ENCODE measurements at places on chromosomes 2 and 18.

DNA sequence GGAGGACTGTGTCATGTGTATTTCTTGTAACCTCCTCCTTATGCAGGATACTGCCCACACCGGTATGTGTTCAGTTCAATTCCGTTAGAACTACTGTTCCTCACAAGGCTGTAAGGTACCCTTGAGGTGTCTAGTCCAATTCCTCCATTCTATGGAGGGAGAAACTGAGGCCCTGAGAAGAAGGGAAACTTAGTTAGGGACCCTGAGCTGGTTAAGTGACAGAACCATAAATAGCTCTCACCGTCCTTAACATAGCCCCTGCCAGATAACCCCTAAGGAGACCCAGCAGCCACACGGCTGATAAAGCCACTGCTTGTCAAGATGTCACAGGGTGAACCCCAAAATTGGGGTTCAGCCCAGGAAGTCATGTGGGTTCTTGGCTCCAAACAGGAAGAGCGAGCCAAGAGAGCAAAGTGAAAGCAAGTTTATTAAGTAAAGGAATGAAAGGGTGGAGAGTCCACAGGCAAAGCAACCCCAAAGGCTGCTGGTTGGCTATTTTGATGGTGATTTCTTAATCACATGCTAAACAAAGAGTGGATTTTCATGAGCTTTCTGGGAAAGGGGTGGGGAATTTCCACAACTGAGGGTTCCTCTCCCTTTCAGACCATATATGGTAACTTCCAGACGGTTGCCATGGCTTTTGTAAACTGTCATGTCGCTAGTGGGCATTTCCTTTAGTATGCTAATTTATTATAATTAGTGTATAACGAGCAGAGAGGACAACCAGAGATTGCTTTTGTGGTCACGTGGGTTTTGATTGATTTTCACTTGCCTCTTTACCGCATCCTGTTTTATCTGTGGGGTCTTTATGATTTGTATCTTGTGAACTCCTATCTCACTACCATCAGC lies 83.4 kb upstream of the RTN4 start:
- no peak for DNase-seq

- DNase-seq = peak; percentile 34
Measured at GRCh38 chr2:96869822-96870625, at the start of gene SEMA4C. SEMA4C (minus strand) TSS chr2:96870080; CDS start chr2:96867886, 2,194 bp downstream.

- no peak for DNase-seq
Measured at GRCh38 chr2:75292826-75293225, 93.5 kb upstream of the TACR1 start.

- no peak for DNase-seq
Measured at GRCh38 chr2:108579623-108580022, 45.4 kb downstream of the LIMS1 start.

DNA sequence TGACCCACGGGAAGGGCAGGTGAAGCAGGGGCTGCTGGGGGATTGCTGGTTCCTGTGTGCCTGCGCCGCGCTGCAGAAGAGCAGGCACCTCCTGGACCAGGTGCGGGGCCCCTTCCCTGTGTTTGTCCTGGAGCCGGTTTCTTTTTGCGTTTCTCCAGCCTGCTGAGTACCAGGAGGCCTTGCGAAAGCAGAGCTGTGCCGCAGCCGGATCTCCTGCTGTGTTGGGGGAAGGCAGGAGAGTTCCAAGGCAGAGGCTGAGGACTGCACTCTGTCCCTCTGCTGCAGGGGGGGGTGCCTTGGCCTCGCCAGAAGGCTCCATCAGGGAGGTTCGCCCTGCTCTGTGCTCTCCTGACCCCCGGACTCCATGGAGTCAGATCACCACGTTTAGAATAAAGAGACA lies 2.8 kb downstream of the CAPN10 start:
- DNase-seq = no peak

DNA sequence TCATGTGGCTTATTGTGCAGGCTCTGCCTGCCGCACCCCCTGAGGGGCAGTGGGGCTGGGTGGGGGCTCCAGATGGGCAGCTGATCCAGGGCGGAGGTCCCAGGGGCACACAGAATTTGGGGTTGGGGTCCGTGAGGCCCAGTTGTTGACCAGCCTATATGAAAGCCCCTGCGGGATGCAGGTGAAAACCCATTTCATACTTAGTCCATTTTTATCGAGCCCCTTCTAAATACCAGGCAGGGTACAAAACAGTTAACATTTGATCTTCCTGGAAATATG lies 30.6 kb downstream of the MYO7B start:
- DNase-seq = no peak

DNA sequence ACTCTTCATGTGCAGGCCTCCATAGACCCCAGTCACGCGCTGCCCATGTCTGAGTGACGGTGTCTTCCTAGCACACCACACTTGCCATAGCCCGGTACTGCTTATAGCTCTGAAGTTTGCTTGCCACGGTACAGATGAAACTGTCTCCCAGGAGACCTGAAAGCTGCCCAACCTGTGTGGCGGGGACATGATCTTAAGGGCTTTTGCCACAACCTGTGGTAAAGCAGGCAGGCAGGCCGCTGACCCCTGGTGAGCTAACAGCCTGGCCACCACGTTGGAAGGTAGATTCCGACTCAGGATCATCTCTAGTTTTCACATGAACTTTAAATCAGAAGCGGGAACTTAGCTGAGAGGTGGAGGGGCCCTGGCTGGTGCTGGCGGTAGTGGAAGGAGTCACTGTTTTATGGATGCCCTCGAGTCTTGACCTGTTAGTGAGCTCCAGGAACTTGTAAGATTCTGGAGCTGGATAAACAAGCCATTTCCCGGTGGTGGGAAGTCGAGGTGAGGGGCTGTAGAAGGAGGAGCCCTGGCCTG lies 153.3 kb downstream of the ZNF236 start:
- DNase-seq = no peak

- no peak for DNase-seq
Measured at GRCh38 chr2:127818241-127818640, 7.3 kb upstream of the WDR33 start.

GRCh38 chr2:226333388-226333787 lies 466.2 kb downstream of the IRS1 start:
- no peak for DNase-seq

GRCh38 chr2:51990684-51991083 lies 958.8 kb upstream of the NRXN1 start:
- DNase-seq = no peak

DNA sequence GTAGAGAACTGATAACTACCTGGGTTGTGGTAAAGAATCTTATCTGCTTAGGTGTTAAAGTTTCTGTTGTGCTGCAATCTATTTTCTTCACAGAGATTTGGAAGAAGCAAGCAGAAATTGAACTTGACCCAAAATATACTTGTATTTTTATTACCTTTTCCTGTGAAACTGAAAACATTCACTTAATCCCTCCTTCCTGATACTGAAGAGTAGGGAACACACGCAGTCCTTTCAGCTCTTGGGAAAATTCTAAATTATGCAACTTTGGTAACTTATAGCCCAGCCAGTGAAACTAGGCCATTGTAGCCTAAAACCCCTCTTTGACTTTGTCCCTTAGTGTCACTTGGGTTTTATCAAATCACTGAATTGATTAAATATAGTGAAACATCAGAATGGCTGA lies 128.4 kb upstream of the MEIS1 start:
- DNase-seq = no peak

GRCh38 chr2:114940785-114941458 lies 498.5 kb downstream of the DPP10 start:
- no peak for DNase-seq

DNA sequence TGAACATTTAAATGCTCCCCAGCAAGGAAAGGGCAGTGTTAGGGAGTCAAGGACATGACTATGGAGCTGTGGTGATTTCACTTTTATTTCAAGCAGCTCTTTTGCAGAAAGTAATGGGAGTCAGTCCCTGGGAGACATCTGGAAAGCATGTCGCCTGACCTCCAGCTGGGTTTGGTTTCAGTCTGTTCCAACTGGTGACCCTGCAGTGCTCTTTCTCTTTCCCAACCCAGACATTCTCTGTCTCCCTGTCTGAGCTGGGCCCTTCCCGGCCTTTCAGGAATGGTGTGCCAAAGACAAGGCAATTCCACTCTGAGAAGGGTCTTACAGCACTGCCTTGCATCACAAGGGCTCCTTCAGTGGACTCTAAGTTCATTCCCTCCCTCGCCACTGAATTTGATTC lies 323.2 kb downstream of the OSR1 start:
- no peak for DNase-seq

DNA sequence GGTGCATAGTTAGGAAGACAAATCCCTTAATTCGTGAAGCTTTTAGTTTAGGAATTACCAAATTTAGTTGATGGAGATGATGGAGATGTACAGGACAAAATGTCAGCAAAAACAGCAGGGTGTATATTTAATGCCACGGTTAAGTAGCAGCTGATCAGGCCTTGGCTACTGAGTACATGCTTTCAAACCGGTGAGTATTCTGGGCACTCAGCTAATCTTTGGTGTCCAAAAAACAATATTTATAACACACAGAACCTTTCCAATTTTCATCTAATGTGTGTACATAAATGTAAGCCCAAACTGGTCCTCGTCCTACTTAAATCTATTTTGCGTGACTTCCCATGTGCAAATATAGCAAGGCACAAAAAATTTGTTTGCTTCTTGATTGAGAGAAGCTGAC lies 703.4 kb upstream of the LINC00305 start:
- no peak for DNase-seq

DNA sequence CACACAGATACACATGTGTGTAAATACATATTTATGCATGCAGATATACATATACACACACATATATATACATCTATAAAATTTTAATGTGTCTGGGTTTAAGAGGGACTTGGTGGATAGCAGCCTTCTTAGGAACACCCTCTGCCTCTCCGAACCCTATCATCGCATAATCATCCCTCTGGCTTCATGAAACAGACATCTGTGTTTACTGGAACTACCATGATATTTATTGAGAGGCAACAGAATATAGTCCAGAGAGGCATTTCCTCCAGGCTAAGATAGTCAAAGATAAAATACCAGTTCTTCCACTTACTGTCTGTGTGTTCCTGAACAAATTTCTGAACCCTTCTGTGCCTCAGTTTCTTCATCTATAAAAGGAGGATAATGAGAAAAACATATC lies 239.0 kb upstream of the FANCL start:
- DNase-seq = no peak

DNA sequence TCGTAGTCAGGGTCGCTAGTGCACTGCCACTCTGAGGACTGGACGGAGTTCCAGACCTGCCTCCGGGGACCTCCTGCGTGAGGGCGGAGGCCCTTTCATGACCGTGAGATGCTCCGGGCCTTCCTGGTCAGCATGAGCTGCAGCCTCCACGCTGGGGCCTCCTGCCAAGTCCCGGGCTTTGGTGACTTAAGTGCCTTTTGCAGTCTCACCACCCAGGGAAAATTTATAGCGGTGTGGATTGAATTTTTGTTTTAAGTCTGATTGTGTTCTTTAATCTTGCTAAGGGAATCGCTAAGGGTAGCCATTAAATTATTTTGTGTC lies 33.6 kb downstream of the CHRNA1 start:
- no peak for DNase-seq

GRCh38 chr2:58950795-58951462 lies 709.8 kb upstream of the FANCL start:
- DNase-seq = no peak

DNA sequence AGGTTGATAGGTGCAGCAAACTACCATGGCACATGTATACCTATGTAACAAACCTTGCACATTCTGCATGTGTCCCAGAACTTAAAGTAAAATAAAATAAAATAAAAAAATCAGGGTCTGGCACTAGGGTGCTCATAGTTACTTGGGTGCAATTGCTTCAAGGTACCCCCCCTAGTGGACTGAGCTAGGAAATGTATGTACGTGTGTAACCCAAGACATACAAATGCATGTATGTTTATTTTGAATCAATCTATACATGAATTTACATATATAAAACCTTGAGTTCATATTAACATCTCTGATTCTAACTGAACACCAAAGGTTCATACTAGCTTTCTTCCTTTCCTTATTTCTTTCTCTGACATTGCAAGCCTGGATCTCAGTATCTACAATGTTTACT lies 51.5 kb downstream of the USP37 start:
- DNase-seq = no peak

GRCh38 chr18:50030146-50030545 lies 164.8 kb downstream of the MYO5B start:
- no peak for DNase-seq

- no peak for DNase-seq
Measured at GRCh38 chr2:147873859-147874483, 29.1 kb downstream of the ACVR2A start.

DNA sequence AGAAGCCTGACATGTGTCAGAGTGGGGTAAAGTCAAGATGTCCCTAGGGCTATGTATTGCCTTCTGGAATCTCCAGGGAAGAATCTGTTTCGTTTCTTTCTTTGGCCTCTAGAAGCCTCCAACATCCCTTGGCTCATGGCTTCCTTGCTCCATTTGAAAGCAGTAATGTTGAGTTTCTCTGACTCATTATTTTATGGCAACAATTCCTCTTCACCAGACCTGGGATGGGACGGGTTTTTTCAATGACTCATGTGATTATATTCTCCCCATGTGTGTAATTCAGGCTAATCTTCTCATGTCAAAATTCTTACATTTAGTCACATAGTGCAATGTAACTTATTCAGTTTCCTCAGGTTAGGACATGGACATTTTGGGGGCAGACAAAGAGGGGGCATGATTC lies 1038.6 kb downstream of the CBLN2 start:
- DNase-seq = no peak

DNA sequence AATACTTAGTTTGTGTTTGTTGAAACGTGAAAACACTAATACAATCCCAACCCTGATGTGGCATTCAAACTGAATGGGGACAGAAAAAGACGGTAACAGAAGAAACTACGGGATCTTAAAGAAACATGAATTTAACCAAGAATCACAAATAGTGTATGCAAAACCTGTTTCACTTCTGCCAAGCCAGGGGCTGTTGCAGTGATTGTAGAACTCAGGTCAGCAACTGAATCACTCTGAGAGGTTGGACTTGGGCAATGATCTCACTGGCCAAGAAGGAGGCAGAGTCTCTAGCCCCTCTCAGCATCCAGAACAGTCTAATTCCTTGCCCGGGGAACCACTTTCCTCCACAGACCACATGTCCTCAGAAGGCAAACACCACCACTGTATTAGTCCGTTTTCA lies 54.9 kb upstream of the CRIM1 start:
- no peak for DNase-seq

GRCh38 chr2:180621941-180622918 lies 358.2 kb upstream of the UBE2E3 start:
- no peak for DNase-seq

GRCh38 chr2:108390340-108390739 lies 12.6 kb downstream of the SULT1C4 start:
- no peak for DNase-seq

Measured in activated T-helper 1 cell treated with anti-CD3 and anti-CD28 coated beads, Interleukin-2, amount 50 U/mL, for 16 hours (primary cell).